ENCODE measurements at places on chromosomes 7 and 10.

- no peak for DNase-seq
These were observed 15.2 kb downstream of the WDR91 start for GRCh38 chr7:135195968-135196629.

DNA sequence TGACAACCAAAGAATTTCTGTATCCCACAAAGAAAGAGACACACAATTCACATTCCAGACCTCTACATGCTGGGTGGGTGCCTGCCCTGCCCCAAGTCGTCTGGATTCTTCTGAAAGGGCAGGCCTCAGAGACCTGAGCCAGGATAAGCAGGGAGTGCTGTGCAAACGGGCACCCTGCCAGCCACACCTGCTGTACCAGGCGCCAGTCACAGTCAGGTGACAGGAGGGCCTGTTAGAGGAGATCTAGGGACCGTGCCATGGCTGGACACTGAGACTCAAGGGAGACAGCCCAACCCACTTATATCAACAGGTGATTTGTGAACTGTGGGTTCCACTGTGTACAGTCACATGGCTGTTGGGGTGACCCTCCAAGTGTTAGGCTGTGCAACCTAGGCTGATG is 103.1 kb upstream of the AFAP1L2 start:
- no peak for DNase-seq

- no peak for DNase-seq
These were observed 386.8 kb upstream of the POT1 start for GRCh38 chr7:125316466-125316865.

DNA sequence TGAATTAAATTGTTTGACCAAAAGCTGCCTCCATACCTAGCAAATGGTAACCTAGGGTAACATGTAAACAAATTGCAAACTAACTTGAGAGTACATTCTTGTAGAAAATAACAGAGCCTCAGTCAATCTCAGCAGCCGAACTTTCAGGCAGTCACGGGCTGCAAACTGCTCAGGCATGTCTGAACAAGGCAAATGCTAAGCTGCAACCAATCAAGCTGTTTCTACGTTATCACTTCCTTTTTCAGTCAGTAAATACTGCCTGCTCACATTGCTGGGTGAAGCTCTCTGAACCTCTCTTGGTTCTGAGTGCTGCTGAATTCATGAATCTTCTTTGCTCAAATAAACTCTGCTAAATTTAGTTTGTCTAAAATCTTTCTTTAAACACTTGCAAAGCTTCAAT is 1212.4 kb downstream of the SORCS1 start:
- DNase-seq, result no peak

DNA sequence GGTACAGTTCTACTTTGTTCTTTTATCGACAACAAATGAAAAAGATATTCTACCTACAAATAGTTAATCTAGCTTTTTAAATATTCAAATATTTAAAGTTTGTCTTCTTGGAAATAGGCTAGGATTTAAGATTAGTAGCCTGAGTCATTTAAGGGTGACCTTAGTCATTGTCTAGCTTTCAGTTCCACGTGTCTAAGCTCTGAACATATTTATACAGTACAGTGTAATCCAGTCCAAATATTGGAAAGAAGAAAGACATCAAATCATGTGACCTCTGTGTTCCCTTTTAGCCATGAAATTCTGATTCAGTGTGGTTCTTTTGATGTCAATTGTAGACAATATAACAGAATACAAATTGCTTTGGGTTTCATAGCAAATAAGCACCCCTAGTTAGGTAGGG is 121.1 kb downstream of the MALRD1 start:
- no peak for DNase-seq

- DNase-seq, result no peak
These were observed 109.4 kb downstream of the NRG3 start for GRCh38 chr10:81984428-81984827.

- no peak for DNase-seq
These were observed 75.5 kb downstream of the ZNF777 start for GRCh38 chr7:149385195-149385950.

GRCh38 chr10:60434418-60435046 is 44.9 kb upstream of the ANK3 start:
- no peak for DNase-seq

DNA sequence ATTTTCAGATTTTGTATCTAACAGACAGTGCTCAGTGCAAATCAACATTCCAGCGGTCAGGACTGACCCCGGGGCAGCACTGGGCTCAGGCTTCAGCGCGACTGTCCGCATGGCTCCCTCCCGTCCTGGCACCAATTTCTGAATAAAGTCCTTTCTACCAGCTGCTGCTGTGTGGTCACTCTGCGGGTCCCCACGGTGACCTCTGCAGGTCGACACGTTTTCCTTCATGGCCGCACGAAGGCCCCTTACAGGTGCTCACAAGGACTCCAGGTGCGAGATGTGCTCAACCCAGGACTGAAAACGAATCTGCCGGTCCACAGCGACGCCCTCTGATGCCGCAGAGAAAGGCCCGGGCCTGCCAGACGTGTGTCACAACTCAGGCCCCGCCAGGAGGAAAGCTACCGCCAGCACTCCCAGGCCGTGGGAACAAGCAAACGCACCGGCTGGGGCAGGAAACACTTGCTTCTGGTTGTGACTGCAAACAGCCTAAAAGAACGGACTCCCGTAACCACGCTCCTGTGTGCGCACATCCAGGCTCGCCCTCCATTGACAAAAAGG is 3.7 kb upstream of the UTF1 start:
- no peak for DNase-seq

- no peak for DNase-seq
These were observed 1.4 kb upstream of the PSAP start for GRCh38 chr10:71852355-71852937.

GRCh38 chr10:33483816-33484190 is 149.3 kb upstream of the NRP1 start:
- DNase-seq, result no peak

DNA sequence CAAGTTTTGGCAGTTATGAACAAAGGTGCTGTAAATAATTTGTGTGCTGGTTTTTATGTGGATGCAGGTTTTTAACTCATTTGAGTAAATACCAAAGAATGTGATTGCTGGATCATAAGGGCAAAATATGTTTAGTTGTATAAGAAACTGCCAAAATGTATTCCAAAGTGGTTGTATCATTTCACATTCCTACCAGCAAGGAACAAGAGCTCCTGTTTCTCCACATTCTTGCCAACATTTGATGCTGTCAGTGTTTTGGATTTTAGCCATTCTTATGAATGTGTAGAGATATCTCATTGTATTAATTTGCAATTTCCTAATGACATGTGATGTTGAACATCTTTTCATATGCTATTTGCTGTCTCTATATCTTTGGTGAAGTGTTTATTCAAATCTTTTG is 207.3 kb upstream of the LRGUK start:
- DNase-seq, result no peak

DNA sequence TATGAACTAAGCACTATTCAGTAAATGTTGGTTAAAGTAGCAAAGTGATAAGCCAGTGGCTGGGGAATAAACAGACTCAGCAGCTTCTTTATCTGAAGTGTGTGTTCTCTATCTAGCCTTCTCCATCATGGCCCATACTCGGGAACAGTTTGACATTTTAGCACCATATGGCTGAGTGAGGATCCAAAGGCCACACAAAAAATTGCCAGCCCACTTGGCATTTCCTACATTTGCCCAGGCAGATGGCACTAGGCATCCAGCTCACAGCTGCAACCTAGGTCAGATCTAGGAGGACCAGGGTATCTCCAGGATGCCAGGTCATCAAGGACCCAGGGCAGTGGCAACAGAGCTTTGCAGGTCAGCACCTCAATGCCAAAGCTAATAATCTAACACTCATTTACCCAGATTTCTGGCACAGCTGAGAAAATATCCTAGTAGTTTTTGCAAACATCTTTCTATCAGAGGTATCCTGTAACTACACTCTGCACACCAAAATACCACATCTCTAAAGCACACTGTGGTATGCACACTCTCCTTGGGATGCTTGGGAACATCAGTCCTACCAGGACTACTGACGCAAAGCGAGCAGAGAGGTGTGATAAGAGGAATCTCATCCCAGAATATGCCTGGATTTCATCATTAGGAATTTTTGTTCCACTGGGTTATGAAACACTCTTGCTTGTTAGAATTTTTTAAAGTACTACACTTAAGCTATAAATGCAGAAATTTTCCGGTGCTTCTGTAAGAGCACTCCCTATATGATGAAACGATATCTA is 61.7 kb downstream of the DOCK4 start:
- DNase-seq, result no peak

DNA sequence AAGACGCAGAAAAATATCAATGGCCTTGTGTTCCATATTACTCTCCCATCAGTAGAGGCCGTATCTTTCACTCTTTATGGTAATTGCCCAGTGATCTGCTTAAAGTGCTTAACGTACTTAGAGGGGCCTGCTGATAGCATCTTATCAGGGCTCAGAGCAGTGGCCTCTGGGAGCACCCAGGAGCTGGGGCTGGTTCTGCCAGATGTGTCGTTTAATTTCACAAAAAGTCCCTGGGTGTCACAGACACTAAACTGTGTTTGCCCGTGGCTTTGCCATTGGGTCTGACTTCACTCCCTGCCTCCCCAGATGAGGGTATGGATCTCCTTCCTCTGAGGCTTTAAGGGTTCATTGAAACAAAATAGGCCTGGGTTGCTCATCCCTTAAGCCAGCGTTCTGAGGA is 435.3 kb downstream of the GATA3 start:
- DNase-seq, result no peak

DNA sequence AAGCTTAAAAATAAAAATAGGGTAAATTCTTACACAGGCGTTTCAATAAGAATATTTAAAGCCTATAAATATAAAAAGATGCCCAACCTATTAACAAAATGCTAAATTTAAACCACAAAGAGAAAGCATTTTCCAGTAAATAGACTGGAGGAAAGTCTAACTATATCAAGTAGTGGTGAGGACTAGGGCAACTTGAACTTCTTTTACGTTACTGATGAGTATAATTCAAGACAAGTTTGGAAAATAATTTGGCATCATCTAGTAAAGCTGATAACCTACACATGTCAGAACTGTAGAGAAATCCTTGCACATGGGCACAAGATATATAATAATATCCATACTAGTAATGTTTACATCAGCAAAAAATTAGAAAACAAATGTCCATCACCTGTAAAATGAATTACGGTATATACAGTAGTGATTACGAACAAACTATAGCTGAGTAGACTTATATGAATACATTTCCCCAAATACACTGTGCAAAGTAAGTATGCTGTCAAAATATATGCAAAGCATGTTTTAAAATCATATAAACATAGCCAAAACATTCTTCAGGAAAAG is 27.4 kb downstream of the CRPPA start:
- DNase-seq, result no peak

- DNase-seq, result no peak
These were observed 19.8 kb downstream of the CCNY start for GRCh38 chr10:35355971-35356724.

DNA sequence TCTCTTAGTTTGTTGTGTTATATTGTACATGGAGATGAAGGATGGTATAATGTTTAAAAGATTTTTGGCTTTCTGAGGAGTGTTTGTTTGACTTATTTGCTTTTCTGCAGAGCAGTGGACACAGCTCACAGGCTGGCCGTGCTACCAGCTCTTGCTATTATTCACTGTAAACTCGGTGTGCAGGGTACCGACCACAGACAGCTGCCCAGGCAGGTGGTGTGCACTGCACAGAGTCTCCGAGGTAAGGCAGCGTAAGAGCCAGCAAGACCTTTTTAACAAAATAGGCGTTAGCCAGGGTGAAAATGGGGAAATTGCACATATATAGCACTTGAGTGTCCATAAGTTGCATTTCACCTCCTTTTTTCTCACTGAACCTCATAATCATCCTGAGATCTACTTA is 438.0 kb downstream of the CNTNAP2 start:
- DNase-seq, result no peak

- no peak for DNase-seq
These were observed 11.0 kb downstream of the TBC1D12 start for GRCh38 chr10:94413361-94413760.

- no peak for DNase-seq
These were observed 64.6 kb downstream of the CTBP2 start for GRCh38 chr10:125095776-125096175.

- no peak for DNase-seq
These were observed 137.1 kb upstream of the MDFIC start for GRCh38 chr7:114784746-114785145.

DNA sequence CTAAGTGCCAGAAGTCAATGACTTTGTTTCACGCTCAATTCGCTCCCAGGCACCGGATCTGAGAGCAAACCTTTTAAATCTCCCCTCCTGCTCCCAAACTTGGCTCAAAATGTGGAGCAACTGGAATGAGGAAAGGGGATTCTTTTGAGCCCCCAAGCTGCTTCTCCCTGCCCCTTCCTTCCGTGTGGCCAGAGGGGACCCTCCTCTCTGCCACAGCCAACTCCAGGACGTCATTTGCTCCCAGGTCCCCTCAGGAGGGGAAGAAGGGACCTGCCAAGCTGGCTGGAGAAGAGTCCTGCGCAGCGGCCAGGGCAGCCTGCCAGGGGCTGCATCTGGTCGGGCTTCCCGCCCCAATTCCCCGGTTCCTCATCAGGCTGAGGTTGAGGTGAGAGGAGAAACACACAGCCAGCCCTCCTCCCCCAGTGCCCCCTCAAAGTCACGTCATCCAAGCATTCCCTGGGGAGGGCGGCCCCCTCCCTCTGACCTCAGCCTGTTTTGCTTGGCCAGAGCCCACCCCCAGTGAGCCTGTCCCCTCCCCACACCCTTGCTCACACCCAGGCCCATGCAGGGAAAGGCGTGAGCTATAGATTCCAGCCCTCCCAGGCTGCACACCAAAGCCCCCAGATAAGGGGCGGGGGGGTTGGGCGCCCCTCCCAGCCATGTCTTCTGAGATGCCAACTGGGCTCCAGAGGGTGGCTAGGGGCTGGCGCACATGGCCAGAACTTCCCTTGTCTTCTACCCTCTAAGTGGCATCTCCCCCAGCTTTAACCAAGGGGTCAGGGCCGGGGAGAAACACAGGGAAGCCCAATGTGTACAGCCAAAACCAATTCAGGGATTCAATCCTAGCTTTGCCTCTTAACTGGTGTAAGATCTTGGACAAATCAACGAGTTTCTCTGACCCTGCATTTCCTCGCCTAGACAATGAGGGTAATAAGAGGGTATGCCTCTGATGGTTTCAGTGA is 35.0 kb downstream of the SH3PXD2A start:
- DNase-seq, result no peak

DNA sequence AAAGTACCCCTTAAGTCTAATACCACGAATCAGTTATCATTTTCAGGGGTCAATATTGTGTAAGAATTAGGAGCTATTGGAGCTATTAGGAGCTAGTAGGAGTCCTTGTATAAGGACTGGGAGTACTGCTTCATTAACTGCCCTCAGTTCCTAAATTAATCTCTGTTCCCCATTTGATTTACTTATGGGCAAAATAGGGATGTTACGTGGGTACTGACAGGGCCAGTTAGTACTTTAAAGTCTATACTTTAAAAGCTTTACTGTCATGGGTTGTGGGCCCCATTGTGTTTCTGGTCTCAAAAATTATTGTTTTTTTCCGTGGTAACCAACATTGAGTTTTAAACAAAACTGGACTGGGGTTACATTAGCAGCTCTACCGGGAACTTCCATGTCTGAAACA is 60.3 kb downstream of the PRKAR2B start:
- no peak for DNase-seq
